ENCODE measurements at places on chromosomes 2 and 18.

DNA sequence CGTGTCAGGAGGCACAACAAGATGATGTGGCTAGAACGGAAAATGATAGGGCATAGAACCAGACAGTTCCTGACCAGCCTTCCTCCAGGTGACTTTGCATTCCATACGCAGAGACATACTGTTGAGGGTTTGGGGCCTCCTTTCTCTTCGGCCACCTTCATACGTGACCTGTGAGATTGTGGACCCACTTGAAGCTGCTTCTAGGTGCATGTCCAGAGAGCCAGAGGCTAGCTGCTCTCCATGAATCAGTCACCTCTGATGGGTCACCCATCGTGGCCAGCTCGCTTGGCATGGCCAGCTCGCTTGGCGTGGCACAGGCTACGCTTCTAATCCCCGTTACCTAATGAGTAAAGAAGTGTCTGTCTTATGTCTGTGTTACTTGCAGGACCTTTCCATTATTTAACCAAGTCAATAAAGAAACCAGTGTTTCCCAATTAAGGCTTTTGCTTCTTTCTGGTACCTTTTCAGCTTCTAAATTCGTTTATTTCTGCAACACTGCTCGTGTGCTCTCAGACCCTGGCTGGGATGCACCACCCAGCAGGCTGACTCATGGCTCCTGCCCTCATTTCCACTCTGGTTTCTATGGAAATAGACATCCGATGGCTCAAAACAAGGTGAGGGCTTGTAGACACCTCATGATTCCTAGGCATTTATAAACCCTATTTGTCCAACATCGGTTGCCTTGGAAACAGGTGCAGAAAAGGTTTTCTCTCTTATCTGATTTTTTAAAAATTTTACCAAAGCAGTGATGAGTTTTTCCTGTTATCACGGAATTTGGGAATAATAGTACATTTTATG, 86.7 kb upstream of the B3GNT7 start:
- DNase-seq, result no peak

GRCh38 chr2:67321588-67321903, 75.6 kb upstream of the ETAA1 start:
- no peak for DNase-seq

- DNase-seq, result no peak
These were observed 33.6 kb downstream of the PLEKHA3 start for GRCh38 chr2:178513876-178514275.

- DNase-seq, result no peak
These were observed 17.7 kb downstream of the SPDYA start for GRCh38 chr2:28828382-28828781.

DNA sequence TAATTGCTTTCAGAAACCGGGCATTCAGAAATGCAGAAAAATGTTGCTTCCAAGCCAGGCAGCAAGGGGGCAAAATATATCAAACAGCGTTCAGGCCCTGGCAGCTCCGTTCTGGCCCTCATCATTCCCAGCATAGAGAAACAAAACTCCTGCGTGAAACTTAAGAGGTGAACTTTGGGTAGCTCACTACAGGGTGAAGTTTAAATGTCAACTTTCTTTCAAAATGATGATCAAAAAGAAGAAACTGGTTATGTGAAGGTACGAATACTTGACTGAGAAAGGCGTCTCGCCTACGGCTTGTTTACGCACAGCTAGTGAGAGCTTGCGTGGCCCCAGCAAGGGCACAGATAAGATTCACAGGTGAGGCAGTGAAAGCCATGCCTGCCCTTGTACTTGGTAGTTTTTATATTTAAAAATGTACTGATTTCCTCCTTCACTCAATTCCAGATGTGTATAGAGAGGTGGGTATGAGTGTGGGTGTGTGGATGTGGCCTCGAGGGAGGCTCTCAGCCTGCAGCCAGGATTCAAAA, 127.5 kb downstream of the NFATC1 start:
- no peak for DNase-seq

DNA sequence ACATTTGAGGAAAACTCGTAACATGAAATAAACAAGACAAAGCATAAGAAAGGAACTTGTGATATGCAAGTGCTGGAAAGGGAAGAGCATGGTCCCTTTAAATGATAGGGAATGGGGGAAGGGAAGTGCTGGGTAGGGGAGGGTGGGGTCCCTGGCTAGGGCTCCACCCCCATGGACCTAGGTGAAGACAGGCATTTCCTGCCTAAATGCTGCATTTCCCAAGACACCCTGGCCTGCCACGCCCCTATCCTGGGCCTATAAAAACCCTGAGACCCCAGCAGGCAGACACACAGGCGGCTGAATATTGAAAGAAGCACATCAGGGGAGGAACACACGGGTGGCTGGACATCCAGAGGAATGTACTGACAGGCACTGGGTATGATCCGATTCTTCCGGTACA, 499.9 kb downstream of the ZEB2 start:
- no peak for DNase-seq

DNA sequence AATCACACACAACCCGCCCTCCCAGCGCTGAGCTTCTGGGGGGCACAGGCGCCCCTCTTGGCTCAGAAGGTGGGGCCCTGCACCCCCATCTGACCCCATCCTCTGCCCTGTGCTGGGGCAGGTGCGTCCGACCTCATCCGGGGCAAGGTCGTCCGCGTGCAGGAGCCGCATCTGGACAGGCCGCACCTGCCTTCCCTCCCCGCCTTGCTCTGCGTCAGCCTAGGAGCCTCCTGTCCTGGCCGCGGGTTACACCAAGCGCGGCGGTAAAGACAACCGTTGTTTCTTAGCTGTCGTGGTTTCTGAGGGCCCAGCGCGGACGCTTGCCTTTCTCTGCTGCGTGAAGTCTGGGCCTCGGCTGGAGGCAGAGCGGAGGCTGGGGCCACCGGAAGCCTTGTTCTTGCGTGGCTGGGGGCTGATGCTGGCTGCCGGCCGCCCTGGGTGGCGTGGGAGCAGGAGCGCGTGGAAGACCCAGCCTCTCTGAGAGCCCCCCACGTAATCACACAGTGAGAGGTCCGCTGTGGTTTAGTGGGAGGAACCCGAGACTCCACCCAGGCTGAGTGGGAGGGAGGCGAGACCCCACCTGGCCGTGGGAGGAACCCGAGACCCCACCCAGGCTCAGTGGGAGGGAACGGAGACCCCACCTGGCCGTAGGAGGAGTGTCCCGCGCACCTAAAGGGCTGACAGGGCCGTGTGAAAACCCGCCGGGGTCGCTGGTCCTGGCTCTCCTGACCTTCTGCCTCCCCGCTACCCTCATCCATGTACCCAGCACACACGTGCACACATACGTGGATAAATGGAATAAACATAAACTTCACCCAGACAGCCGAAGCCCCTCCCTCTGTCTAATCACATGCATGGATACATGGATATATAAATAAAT, 51.8 kb downstream of the KCNG2 start:
- no peak for DNase-seq

DNA sequence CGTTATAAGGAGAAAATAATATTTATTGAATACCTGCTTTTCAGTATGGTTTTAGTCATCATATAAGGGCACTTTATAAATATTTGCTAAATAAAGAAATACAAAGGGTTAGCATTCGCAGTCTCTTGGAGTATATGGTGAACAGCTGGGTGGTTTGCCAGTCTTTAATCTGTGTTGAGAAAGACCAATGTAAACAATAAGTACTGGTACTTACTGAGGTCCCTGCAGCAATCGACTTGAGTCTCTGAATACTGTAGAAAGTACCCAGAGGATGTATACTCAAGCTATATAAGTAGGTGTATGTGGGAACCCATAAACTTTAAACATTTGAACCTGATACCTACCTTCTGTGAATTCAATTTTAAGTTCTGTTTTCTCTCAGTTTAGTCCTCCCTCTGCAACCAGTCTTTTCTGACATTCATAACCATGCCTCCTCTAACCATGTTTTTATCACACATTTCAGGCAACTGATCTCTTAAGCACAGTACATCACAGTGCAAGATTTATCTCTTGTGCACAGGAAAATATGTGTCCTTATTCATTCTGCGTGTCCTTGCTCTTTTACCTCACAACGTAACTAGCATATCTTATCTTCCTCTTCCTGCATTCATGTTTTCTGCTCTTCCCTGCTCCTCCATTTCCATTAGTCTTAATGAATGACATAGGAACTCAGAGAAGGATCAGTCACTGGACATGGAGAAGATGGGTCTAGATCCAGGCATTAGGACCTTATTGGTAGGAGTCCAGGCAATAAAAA, 21.7 kb downstream of the C18orf63 start:
- DNase-seq, result no peak

DNA sequence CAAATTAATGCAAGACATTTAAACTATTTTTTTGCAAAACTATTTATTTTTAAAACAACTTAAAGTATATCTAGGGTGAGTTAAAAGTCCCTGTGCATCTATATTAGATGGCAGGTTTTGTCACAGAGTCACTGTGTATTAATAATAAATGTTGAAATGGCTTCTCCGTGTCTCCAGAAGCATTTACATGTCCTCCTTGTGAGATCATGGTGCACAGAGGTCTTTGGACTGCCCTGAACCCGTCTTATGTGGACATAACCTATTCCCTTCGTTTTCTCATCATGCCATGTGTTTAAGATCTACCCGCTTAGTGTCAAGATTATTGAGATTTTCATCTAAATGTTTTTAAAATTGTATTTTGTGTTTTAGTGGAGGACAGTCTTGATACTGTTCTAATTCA, 39.3 kb downstream of the SOCS6 start:
- DNase-seq, result no peak

DNA sequence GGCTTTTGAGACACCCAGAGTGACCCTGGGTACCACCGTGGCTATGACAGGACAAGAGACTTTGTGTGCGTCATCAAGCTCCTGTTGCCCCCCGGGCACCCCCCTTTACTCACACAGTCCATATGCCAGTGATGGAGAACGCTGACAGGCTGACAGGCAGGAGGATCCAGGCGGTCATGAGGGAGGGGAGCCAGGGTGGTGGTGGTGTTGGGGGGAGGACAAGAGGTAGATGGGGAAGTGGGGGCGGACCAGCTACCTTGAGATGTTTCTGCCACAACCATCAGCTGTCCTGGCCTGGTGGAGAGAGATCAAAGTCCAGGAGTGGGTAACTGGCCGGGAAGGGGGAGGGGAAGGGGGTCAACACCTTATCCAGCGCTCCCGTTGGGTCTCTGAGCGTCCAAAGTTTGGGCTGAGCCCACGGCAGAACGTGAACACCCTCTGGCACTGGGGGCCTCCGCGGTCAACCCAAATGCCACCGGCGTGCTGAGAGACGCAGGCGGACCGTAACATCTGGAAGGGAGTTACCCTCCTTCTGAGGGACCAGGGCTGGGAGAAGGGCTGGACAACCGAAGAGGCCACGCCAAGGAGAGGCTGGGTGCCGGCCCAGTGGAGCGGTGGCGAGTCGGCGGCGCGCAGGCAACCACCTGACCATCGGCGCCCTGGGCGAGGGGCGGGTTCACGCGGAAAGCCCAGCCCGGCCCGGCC, 575 bp downstream of the TMEM150A start:
- DNase-seq, result no peak

GRCh38 chr18:6574631-6575030, 154.9 kb upstream of the ARHGAP28 start:
- no peak for DNase-seq

GRCh38 chr18:48002933-48003365, 72.5 kb upstream of the SMAD2 start:
- DNase-seq, result peak; percentile 63

- DNase-seq, result peak; percentile 33
These were observed 27.1 kb upstream of the PTMA start for GRCh38 chr2:231680992-231681852.

DNA sequence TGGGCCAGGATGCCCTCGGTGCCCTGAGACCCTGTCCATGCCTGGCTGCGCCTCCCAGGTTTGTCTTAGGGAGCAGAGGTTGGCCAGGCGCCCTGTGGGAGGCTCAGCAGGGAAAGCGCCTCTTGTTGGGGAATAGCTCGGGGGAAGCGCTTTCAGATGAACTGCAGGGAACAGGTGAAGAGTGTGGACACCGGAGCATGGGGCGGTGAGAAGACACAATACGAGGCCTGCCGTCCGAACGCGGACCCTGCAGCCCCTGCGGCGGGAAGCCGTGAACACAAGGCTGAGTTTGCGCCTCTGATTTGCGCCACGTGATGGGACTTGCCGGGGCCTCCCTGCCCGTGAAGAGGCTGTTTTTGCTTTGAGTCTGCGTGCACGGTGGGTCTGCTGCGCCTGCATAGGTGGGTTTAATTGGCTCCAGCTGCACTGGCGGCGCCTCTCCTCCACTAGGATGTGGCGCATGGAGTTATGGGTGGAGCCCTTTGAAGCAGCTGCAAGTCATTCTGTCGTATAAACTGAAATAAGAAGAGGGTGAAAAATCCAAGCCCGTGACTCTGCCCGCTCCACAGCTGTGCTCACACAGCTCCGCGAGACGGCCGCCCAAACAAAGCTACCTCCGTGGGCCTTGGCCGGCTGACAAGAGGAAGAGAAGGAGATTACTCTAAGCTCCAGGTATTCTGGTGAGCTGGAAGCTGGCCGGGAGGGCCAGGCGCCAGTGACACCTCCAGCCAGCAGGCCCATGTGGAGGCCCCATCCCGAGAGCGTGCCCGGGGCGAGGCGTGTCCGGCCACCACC, 103.5 kb upstream of the CTDP1 start:
- no peak for DNase-seq

GRCh38 chr18:44626807-44627206, 53.9 kb upstream of the SETBP1 start:
- no peak for DNase-seq

DNA sequence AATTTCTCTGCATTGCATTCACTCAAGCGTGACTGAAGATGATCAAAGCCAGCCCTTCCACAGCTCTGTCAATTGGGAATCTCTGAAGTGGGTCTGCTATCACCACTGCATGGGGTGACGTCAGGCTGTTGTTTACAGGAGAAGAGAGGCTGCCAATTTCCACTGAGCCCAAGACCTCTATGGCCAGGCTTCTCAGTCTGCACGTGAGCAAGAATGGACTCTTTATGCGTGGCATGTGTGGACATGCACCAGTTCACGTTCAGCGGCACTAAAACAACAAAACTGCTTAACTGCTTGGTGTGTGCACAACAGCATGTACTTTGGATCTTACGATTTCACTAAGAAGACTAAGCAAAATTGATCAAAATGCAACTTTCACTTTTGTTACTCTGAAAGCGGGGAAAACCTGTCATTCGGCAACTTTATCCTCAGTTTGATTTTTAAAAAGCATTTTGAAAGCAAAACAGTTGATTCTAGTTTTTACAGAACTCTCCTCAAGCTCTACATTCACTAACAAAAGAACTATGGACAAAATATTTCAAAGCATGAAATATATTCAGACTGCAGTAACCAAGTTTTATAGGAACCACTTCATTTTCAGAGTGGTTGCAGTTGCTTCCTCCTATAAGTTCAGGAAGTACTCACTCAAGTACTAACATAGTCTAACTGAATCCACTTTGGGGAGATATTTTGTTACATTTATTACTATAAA, 77.0 kb upstream of the SERTAD2 start:
- DNase-seq, result no peak

DNA sequence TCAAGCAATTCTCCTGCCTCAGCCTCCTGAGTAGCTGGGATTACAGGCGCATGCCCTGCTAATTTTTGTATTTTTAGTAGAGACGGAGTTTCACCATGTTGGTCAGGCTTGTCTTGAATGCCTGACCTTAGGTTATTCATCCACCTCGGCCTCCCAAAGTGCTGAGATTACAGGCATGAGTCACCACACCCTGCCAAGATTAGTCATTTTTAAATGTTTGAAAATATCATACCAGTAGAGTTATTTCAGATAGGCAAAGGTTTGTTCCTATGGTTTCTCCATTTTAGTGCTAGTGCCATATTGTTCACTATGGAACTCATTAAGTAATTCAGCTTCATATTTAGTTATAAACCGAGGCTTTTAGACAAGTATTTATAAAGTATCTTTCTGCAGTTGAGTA, 52.3 kb downstream of the HIBCH start:
- DNase-seq, result peak; percentile 35

All from kidney capillary endothelial cell (primary cell).